DMS53 (cell line): ENCODE measurements at places on chromosomes 5 and 9.
A peak's percentile ranks its signal among the peaks of the same experiment; 100 is the strongest.

GRCh38 chr5:168734620-168735300 lies 155.6 kb upstream of the PANK3 start:
- no peak for DNase-seq

- DNase-seq, result peak; percentile 38
Observed at GRCh38 chr5:94432499-94432898, 185.9 kb downstream of the KIAA0825 start.

DNA sequence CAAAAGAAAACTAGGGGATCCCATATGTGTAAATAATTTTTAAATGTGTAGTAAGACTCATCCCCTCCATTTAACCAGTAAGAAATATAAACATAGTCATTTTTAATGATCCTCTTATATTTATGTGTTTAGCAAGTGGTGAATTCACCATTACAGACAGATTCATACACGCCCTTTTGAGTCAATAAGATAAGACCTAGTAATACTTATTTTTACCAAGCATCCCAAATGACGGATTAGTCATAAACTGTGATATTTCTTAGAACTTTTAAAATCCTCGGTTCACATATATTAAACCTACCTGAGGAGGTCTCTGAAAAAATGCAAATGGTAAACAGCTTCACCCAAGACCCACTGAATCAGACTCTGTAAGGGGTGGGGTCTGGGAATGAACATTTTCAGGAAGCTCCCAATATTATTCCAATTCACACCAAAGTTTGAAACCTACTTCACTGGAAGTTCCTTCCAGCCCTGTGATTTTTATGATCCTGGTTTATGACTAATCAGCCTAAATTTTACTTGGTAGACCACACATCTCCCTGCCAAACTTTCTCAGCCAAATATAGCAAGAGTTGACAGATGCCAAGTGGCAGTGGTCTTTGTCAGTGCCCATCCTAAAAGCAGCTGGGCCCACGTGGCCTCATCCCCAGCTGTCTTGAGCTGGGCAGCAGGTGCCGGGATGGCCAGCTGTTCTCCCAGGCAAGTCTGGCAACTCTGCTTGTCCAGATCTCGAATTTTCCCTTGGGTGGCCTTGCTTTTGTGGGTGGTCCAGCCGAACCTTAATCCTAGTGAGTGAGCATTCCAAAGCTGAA lies 559.0 kb upstream of the RGMB start:
- DNase-seq, result no peak

DNA sequence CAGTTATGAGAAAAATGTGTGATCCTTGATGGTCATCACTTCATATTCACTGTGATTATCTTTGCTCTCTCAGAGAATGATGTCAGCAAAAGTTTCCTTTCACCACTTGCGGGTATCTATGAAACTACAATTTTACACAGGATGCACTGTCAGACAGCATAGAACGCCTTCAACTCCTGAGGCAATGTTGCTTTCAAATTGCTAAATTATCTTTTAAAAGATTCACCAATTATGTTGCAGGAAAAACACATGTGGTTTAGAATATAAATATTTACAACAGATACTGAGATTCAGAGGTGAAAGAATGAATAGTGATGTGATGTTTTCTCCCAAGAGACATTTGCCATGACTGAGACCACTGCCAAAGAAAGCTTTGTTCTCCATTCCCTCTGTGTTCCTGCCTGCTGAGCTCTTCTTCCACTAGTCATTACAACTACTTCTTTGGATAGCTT lies 879.8 kb upstream of the DMAC1 start:
- DNase-seq, result no peak

GRCh38 chr9:100324594-100325200 lies 28.0 kb downstream of the TEX10 start:
- DNase-seq, result peak; percentile 40

DNA sequence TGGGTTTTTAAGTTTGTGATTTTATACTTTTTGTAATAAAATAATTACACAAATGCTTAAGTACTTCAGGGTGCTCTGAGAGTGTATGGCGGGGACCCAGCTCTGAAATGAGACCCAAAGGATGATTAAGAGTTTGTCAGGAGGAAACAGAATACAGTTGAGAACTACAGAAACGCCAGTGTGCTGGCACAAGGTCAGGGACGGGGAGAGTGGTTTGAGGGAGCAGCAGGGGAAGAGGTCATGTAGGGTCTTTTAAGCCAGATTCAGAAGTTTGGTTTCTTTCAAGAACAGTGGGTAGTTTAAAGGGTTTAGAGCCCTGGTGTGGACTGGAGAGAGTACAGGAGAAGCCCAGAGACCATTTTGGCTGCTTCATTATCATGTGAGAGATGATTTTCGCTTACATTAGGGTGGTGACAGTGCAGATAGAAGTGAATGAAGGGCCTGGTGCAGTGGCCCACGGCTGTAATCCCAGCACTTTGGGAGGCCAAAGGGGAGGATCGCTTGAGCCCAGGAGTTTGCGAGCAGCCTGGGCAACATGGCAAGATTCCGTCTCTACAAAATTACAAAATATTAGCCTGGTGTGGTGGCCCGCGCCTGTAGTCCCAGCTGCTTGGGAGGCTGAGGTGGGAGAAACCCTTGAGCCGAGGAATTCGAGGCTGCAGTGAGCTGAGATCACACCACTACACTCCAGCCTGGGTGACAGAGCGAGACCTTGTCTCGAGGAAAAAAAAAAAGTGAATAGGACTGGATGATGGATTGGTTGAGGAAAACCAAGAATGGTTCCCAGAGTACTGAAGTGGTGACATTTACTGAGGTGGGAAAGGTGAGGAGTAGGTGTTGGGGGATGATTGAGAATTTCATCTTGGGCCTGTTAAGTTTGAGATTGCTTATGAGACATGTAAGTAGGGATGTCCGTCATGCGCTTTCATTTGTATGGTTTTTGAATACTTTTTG lies 1.4 kb upstream of the ETF1 start:
- peak; percentile 25 for DNase-seq

DNA sequence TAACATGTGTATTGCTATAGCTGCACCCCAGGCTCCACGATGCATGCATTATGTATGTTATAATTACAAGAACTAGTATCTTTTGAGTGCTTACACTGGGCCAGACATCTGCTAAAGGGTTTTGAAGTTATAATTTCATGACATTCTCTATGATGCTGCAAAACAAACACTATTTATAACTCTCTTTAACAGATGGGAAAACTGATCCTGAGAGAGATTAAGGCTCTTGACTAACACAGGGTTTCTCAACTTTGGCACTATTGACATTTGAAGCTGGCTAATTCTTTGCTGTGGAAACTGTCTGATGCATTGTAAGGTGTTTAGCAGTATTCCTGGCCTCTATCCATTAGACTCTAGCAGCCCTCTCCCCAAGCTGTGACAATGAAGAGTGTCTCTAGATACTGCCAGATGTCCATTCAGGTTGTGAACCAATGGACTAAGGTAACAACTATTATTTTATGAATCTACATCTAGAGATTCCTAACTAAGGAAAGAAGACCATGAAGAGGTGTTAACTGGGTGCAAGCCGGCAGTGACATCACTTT lies 258.6 kb downstream of the ASTN2 start:
- peak; percentile 8 for DNase-seq

- DNase-seq, result no peak
Observed at GRCh38 chr9:86021166-86021565, 78.2 kb downstream of the GOLM1 start.
